ENCODE measurements at places on chromosomes 16 and 17. TPM values are rescaled to one million over a fixed set of nuclear protein-coding genes. Genes with fewer than 3 reads are reported as not detected.

Gene HOXB6
- not detected for total RNA-seq

Gene PRSS33
- not detected for total RNA-seq

Gene FBRS
- total RNA-seq, result 65.5 TPM

Gene PRR35
- not detected for total RNA-seq

Gene CCL8
- total RNA-seq, result 2.2 TPM

Gene SPEM3
- not detected for total RNA-seq

Gene GNAO1
- 6.2 TPM for total RNA-seq

Gene RPS2
- total RNA-seq, result 4,213 TPM

Gene RPL27
- 1,173 TPM for total RNA-seq

Gene PLXDC1
- 14.1 TPM for total RNA-seq

Gene ACSM2A
- not detected for total RNA-seq

Gene GRB7
- 72.1 TPM for total RNA-seq

Gene CDH8
- total RNA-seq, result 2.2 TPM

Gene HOXB7
- total RNA-seq, result 3.2 TPM

Gene ENPP7
- not detected for total RNA-seq

Gene HSD17B2
- 2.9 TPM for total RNA-seq

Gene BAHCC1
- total RNA-seq, result 15.0 TPM

Gene DOC2A
- total RNA-seq, result not detected

Gene KRTAP1-4
- total RNA-seq, result not detected

Gene PDPK1
- total RNA-seq, result 31.6 TPM

Gene ZPBP2
- total RNA-seq, result not detected

Gene YBX2
- 3.8 TPM for total RNA-seq

Gene JPH3
- not detected for total RNA-seq

Gene TMEM100
- 2.0 TPM for total RNA-seq

Gene SLC38A10
- total RNA-seq, result 48.5 TPM

Gene SLC5A11
- not detected for total RNA-seq

Gene METTL22
- 114 TPM for total RNA-seq

Gene ZNF750
- 117 TPM for total RNA-seq

Gene MAPT
- total RNA-seq, result 5.1 TPM

Gene G6PC1
- not detected for total RNA-seq

Gene CBFA2T3
- total RNA-seq, result 3.1 TPM

All from suprapubic skin (tissue), 4 donors.